CD4-positive, alpha-beta T cell treated with Interleukin-4 for 4 hours (primary cell): ENCODE measurements at places on chromosomes 7 and 10.
A peak's percentile ranks its signal among the peaks of the same experiment; 100 is the strongest.

GRCh38 chr10:125756196-125756595 lies 19.4 kb downstream of the MMP21 start:
- no peak for DNase-seq

DNA sequence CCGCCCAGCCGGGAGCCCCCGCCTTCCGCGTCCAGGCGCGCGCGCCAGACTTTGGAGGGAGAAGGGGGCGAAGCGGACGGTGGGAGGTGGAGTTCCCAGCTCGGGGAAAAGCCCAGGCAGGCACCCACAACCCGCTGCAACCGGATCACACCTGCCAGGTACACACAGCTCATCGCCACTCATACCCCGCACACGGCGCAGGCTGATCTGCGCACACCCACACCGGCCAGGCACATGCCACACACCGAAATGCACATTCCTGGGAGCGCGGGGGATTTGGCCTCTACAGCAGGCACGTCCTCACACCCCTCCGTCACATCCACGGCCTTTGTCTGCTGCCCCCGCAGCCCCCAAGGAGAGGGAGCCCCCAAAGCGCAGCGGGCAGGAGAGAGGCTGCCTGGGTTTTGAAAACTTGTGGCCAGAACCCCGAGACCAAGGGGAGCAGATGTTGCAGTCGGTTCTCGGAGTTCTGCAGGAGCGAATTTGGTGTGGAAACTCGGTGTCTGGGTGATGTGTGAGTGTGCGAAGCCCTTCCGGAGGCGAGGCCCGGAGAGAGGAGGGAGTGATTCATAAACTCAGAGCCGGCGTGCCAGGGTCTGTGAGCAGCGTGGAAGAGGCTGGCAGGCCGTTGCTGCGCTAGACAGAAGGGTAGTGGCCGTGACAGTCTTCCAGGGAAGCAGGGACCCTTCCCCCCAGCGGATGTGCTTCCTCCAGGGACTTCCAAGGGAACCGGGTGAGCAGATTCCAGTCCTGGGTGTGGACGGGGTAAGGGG lies 734 bp downstream of the CHST3 start:
- no peak for DNase-seq

DNA sequence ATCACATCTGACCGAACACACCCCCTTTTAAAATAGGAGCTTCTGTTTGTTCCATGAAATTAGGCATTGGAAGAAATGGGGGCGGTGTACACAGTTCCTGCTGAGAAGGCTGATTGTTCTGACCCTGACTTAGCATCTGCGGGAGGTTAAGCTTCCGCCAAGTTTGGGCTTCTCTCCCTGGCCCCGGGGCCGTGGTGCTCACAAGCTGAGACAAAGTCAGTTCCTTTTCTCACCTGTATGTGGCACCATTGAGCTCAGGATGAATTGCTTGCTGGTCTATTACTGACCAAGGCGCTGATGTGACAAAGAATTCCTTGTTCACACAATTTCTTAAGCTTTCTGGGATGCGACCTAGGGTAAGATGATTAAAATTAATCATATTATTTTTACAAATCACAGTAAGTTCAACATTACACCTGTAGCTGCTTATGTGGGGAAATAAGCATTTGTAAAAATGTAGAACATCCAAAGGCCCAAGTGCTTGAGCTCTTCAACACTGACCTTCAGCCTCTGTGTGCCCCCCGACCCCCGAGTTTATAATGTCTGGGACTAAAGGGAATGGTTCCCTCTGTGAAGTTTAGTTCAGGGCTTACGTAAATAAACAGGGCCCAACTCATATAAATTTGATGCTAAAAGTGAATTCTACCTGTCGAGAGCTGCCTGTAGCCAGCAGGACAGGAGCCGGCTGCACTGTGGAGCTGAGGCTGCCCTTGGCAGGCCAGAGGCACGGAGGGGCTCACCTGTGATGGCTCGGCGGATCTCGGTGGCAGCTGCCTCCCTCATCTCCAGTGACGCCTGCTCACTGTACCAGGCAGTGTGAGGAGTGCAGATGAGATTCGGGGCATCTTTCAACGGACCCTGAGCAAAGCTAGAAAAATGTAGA lies 50.8 kb downstream of the ZRANB1 start:
- DNase-seq, result peak; percentile 30

- no peak for DNase-seq
These were observed 69.0 kb upstream of the WNT16 start for GRCh38 chr7:121259826-121260225.

GRCh38 chr7:95863-96260 lies 96.5 kb upstream of the FAM20C start:
- no peak for DNase-seq
